ENCODE measurements at places on chromosomes 12 and 14.

- DNase-seq: no peak
These were observed 48.7 kb upstream of the PLXNC1 start for GRCh38 chr12:94099632-94100031.

GRCh38 chr12:84397846-84398245 is 514.8 kb downstream of the SLC6A15 start:
- no peak for DNase-seq

GRCh38 chr14:90546767-90547166 is 149.9 kb downstream of the CALM1 start:
- DNase-seq: no peak

DNA sequence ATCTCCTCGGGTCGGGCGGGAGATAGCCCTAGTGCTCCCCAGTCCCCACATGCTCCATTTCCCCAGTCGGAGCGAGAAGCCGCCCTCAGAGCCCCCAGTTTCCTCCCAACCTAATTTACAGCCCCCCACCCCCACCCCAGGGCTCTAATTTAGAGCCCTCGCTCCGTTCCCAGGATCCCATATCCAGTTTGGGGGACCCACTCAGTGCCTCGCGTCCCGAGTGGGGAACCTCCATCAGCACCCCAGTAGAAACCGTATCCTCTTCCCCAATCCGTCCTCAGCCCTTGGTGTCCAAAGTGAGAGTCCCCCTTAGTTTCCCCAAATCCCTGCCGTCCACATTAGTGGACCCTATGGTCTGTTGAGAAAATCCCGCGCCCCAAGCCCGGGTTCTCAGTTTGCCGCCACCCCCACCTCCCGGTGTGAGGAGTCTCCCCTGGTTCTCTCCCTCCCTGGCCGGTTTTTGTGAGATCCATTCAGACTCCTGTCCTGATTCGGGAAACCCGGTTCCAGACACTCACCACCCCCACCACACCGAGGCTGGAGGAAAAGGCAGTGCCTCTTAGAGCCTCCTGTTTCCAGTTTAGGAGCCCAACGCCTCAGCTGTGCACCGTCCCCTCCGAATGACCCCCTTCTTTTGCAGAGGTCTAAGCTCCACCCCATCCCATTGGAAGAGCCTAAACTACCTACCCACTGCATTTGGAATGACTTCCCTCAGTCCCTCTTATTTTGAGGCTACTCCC is 809 bp upstream of the MSI1 start:
- no peak for DNase-seq

- no peak for DNase-seq
These were observed 77.1 kb upstream of the DICER1 start for GRCh38 chr14:95234426-95234825.

GRCh38 chr12:124130691-124131591 is 157.9 kb downstream of the ZNF664 start:
- DNase-seq: no peak

GRCh38 chr12:87518481-87518880 is 510.7 kb downstream of the C12orf50 start:
- no peak for DNase-seq

DNA sequence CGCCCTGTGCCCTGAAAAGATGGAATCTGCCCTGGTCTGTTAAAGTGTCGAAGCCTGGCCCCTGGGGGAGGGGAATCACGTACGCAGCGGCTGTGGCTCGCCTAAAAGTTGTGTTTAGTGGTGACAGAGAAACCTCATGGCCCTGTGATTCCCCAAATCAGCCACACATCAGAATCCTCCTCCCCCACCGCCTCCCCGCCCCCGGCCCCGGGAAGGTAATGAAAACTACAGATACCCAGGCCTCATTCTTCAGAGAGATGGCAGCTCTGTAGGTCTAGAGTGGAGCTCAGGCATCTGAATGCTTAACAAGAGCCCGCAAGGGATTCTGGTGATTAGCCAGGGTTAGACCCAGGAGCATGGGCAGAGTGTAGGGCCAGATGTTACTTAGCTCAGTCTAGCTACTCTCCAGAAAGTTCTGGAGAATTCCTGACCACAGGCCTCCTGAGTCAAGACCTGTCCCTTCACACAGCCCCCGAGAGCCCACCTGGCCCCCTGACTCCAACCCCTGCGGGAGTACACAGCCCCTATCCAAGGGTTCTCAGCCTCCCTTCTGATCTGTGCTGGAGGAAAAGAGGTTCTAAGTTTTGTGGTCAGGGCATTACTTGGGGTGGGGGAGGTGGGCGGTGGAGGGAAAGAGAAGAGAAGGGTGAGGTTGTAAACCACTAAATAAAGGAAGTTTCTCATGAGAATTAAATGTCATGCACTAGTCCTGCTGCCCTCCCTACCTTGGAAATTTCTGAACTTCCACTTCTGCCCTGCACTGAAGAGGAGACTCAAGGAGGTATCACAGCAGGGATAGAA is 114.8 kb downstream of the PLXNC1 start:
- peak; percentile 46 for DNase-seq

DNA sequence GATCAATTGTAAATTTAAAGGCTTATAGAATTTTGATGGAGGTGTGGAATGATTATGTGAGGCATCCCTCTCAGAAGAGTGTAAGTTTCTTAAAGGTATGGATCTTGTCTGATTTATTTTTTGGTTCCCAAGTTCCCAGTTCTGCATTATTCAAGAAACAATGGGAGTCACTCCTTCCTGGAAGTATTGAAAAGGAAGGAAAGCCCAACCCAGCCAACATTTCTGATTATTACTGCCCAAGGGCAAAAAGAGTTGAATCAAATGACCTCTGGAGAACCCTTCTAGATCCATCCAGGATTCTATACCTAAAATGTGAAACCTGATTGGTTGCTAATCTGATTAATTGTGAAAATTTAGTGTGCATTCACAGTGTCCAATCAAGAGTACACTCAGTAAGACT is 166.2 kb downstream of the ANO2 start:
- no peak for DNase-seq

DNA sequence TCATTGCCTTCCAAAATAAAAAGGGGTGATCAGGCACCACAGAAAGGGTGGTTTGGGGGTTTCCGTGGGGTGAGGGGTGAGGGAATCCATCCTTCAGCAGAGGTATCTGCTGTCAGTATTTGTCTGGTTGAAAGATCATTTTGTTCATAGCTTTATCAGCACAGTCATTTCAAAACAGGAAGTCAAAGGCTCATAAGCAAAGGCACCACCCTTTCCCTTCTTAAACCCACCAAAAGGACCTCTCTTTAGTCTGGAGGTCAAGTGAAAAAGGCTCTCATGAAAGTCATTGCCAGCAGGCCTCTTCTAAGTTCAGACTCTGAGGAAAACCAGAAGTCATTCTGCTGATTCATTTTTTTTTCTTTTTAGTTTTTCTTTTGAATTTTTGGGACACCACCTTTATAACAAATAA is 6.2 kb downstream of the CHST11 start:
- DNase-seq: no peak

DNA sequence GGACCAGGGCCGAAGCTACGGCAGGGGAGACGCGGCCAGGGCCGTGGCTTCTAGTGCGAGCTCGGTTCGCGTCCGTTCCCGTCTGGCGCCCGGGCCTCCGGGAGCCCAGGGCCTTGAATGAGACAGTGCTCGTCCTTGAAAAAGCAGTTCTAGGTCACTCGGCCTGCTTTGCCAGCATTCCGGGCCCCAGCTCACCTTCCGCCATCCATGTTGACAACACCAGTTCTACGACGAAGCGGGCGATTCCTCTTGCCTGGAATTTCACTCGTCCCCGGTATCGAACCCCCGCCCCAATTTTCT is 4.5 kb downstream of the OR10AD1 start:
- DNase-seq: peak; percentile 15

- no peak for DNase-seq
These were observed 85.3 kb upstream of the KCNA1 start for GRCh38 chr12:4824380-4824779.

- no peak for DNase-seq
These were observed 61.7 kb upstream of the RFLNA start for GRCh38 chr12:124233041-124233796.

DNA sequence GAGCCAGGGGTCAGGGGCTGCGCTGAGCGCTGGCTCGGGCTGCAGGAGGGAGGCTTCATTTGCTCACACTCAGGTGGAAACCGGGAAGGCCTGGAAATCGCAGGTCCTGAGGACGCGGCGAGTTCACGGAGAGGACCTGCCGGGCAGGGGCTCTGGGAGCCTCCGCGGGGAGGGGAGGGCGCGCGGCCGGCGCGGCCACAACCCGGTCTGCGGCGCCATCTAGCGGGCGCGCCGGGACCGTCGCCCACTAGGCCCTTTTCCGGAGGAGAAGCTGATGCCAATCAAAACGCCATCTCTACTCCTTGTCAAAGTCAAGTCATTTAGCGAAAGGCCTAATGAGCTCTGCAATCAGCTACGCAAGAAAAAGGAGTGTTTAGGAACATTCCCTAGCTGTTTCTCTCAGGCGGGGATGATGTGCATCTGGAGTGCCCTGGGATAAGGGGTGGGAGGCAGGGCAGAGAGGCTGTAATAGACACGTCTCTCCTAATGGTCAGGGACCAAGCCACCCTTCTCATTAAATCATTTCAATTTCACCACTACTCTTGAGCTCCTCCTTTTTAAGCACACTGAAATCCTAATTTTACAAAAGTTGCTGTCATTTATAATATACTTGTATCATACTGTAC is 885.8 kb upstream of the TMEM132C start:
- peak; percentile 21 for DNase-seq
